ENCODE measurements at places on chromosomes 2 and 18.

GRCh38 chr2:16290311-16291020 lies 350.1 kb downstream of the MYCN start:
- DNase-seq, result no peak

- no peak for DNase-seq
Observed at GRCh38 chr18:76432970-76433767, 61.9 kb downstream of the ZNF516 start.

- DNase-seq, result no peak
Observed at GRCh38 chr2:185381631-185382030, 357.0 kb upstream of the FSIP2 start.

DNA sequence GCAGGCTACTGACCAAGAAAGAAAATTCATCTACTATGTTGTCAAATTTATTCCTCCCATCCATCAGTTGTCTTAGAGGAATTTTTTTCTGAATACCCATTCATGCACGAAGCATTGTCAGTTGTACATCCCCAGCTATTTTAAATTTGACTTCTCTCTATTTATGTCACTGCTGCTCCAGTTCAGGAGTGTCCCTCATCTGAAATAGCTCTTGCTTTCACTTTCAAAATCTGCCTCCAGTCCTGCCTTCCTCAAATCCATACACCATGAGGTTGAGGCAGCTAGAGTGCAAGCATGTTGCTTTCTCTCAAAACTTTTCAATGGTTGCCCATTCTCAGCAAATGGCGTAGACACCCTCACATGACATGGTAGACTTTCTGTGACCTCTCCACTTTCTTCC lies 335.4 kb upstream of the CDH2 start:
- no peak for DNase-seq

GRCh38 chr18:68555879-68556301 lies 159.0 kb downstream of the TMX3 start:
- no peak for DNase-seq

DNA sequence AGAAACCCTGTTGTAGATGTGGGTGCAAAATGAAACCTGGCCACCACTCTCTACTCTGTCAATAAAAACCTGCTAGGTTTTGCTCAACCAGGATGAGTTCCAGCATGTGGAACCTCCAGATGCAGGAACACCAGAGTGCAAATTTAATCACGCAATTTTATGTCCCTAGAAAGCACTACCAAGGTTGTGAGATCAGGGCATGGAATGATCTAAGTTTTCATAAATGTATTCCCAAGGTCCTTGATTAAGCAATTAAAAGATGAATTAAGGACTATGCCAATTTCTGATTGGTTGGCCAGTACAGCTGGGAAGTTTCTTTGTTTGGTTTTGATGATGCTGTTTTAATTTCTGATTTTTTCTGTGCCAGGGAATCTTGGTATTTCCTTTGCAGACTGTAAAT lies 179.2 kb downstream of the KCNS3 start:
- DNase-seq, result no peak

GRCh38 chr2:218260742-218261422 lies at the start of gene GPBAR1:
GPBAR1 (plus strand) TSS chr2:218261015; CDS start chr2:218262725, 1,710 bp downstream.
- DNase-seq, result no peak

- DNase-seq, result no peak
Observed at GRCh38 chr18:79203017-79203605, 133.9 kb downstream of the ATP9B start.

DNA sequence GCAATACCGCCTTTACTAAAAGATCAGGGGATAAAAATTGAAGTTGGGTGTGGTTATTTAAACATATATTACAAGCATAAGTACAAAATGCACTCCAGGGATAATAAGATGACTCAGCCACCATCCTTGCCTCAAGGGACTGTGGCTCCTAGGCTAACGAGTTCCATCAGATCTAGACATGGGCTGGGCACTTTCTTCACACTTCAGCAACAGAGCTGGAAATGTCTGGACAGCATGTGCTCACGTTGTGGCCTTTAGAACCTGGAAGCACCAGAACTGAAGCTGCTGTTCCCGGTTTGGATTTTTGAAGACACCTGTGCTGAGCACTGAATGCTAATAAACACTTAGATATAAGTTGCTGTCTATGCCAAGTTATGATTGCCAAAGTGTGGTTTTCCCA lies 384.2 kb upstream of the SALL3 start:
- no peak for DNase-seq

- no peak for DNase-seq
Observed at GRCh38 chr2:241613017-241613780, 23.8 kb downstream of the THAP4 start.

GRCh38 chr2:47916412-47916811 lies 10.1 kb upstream of the FBXO11 start:
- no peak for DNase-seq

DNA sequence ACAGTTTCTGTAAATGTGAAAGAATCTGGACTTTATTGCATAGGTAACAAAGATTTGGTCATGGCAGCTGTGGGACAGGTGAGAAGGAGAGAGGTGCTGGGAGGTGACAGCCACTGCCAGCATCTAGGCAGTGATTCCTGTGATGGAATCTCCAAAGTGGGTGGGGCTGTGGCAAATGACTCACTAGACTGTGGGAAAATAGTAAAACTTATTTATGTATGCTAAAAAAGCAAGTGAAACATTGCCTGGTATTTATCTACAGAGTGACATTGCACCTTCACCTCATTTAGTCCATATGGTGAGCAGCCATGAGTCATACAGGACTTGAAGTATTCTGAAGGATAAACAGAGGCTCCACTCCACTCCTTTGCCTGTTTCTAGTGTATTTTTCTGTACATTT lies 145.3 kb upstream of the MEX3C start:
- no peak for DNase-seq

GRCh38 chr2:129301431-129301913 lies 678.0 kb upstream of the RAB6C start:
- no peak for DNase-seq

- DNase-seq, result no peak
Observed at GRCh38 chr2:232884549-232885263, 14.6 kb downstream of the SNORC start.

DNA sequence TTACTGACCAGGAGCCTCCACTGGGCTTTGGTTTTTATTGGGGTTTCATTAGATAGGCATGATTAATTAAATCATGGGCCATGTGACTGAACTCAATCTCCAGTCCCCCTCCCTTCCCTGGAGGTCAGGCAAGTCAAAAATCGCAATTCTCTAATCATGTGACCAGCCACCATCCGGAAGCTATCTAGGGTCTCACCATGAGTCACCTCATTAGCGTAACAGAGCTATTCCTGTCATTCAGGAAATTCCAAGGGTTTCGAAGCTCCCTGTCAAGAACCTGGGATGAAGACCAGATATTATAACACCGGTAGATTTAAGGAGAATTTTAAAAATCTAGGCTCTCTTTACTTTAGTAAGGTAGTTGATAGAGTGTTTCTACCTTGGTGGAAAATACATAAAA lies 180.3 kb upstream of the TCF4 start:
- DNase-seq, result peak; percentile 78

GRCh38 chr2:109089602-109090300 lies 39.3 kb upstream of the SH3RF3 start:
- no peak for DNase-seq

- DNase-seq, result no peak
Observed at GRCh38 chr2:202693503-202693902, 58.7 kb downstream of the FAM117B start.
